Epithelial cell of proximal tubule (primary cell): ENCODE measurements at places on chromosomes 5 and 9. TPM values are rescaled to one million over a fixed set of nuclear protein-coding genes. Genes with fewer than 3 reads are reported as not detected.

GRCh38 chr9:12702160-12702758, 9.1 kb downstream of the TYRP1 start:
- DNase-seq, result no peak

GRCh38 chr9:138078846-138079245, 201.3 kb downstream of the CACNA1B start:
- DNase-seq, result no peak

Gene RMRP
- total RNA-seq, result 3,154 and 10,636 TPM in 2 replicates

Gene GDNF
- total RNA-seq, result 0.23 TPM in 1 of 2 replicates, not detected in the other
